ENCODE measurements at places on chromosomes 3 and 15.

DNA sequence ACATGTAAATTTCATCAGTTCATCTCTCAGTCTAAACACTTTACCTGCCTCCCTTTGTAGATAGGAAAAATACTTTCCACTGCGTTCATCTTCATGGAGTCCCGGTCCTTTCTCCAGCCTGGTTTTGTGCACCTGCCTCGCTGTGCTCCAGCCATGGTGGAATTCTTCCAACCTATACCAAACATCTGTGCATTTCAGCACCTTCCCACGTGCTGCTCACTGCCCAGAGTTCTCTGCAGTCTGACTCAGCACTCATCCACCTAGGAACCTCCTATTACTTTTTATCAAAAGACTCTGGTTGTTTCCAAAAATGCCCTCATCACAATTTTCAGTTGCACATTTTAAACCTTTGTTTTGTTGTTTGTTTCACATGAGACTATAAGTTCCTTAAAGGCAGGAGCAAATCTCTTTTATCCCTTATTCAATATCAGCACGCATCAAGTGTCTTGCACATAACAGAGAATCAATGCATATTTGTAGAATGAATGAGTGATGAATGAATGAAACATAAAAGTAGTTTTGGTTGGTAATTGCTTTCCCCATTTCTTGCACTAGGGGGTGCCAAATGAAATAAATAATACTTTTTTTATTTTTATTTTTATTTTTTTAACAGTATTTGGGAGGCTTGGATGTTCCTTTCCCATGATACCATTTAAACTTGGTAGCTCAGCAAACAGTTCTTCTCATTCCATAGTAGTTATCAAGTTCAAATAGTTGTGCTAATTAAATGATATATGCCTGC lies 30.2 kb upstream of the ADAMTS9 start:
- DNase-seq = no peak

GRCh38 chr3:43742920-43743319 lies 52.2 kb downstream of the ABHD5 start:
- DNase-seq = no peak

DNA sequence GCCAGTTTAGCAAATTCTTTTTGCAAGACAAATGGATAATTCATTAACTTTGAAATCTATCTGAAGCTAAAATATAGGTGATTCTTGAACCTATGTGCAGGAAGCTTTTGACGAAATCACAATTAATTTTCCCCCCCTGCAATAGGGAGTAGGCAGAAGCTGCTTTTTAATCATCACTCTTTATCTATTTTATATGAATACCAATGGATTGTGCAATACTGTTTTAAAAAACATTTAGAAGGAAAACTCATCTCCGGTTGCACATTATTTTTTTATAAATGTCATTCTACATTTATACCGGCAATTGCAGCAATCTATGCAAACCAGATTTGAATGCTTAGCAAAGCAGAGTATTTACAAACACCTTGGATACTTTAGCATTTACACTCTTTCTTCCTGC lies 121.1 kb upstream of the TMCO5A start:
- no peak for DNase-seq

DNA sequence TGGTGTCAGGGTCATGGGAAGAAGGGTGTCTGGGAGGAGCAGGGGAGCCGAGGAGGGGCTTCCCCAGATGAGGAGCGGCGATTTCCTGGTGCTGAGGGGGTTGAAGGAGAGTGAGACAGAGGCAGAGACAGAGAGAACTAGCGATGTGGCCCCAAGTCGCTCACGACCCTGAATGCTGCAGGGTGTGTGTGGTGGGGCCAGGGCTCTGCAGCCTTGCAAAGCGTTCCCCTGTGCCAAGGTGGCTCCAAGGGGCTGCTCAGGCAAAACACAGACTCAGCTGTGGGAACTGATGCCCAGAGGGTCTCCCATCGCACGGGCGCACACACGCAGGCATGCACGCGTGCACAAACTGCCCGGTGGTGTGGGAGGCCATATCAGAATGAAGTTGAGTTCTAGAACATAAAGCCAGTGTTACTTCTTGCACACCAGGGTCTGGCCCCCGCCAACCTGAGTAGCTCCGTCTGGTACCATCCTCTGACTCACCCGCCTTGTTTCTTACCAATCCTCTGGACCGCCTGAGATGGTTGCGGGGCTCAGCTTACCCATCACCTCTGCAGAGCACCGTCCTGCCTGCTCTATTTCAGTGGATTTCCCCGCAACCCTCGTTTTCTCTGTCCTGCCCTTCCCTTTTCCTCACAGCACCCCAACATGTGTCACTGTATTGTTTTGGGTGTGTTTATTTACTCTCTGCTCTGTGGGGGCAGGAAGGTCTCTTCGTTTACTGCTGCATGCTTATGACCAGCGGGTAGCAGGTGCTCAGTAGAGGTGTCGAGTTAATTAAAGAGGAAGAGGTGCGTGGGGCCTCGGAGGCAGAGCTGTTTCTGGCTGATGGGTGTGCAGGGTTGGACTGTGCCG lies 4.5 kb downstream of the MELTF start:
- no peak for DNase-seq

DNA sequence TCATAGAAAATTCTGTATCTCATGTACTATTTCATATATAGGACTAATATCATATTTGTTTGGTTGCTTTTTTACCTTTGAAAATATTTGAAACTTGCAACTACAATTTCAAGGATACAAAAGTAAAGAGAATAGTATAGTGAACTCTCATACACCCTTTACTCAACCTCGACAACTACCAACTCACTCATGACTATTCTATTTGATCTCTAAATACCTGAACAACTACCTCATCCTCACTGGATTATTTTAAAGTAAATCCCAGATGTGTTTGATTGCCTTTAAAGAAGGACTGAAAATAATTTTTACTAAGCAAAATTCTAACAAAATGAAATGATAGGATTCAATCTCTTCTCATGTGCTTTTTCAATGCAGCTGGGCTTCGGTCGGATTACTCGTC lies 12.1 kb downstream of the TMPRSS7 start:
- no peak for DNase-seq

DNA sequence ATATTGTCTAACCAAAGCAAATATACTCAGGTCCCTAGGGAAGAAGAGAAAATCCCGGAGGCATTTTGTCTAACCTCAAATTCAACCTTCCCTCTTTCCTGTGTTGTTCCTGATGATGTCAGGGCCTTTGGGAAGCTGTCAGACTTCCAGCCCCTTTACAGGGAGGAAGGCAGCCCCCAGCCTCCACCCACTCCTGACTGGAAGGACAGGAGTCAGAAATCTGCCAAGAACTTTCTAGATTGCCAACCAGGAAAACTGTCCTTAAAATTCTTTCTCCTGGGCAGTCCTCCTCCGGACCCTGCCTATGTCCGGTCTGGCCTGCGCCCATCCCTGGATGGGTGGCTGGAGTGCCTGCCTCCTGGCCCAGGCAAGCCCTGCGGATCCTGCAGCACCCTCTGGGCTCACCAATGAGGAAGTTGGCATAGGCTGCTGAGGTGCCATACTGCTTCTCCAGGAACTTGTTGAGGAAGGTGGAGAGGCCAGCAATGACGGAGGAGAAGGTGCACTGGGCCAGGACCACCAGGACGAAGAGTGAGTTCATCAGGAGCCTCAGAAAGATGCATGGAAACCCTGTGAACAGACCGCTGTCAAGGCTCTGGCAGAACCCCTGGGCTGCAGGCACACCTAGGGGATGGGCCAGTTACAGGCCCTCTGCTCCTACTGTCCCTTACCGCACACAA lies 52.6 kb upstream of the RAB6B start:
- DNase-seq = no peak

GRCh38 chr15:98983334-98983733 lies 24.3 kb downstream of the PGPEP1L start:
- peak; percentile 54 for DNase-seq

DNA sequence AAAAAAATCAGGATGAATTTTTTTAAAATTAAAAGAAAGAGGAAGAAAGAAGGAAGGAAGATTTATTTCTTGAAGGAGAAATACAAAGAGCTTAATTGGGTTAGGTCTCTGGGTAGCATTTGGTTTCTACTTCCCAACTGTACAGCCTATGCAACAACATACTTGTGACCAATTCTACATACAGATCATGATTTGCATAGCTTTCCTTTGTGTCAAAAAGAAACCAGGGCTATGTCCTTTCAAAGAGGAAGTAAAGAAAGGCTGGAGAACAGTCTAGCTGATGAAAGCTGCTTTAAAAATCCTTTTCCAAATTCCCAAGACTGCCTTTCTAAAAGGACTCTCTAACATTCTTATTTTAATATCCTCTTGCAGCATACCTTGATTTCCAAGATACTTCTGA lies 6.1 kb upstream of the HGD start:
- no peak for DNase-seq

- DNase-seq = no peak
These were observed 42.4 kb upstream of the VPS8 start for GRCh38 chr3:184769382-184770170.

DNA sequence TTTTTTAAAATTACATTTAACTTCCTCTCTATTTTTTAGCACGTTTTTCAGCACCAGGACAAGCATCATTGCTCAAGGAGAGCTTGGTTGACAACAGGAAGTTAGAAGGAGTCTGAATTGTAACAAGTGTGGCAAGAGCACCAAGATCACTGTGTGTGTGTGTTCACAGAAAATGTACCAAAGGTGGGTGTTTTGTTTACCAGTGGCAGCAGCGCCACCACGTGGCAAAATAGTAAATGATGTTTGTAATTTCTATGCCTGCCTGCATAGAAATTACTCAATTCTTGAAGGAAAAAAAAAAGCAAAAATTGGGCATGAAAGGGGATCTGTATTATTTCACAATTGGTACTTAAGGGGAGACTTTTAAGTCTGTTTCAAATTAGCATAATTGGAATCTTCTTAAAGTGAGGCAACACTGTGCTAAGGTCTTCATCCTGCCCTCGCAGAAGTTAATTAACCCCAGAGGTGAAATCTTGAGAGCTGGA lies 7.4 kb upstream of the U2SURP start:
- DNase-seq = peak; percentile 39

- no peak for DNase-seq
These were observed 115.8 kb upstream of the PLCL2 start for GRCh38 chr3:16768956-16769355.

DNA sequence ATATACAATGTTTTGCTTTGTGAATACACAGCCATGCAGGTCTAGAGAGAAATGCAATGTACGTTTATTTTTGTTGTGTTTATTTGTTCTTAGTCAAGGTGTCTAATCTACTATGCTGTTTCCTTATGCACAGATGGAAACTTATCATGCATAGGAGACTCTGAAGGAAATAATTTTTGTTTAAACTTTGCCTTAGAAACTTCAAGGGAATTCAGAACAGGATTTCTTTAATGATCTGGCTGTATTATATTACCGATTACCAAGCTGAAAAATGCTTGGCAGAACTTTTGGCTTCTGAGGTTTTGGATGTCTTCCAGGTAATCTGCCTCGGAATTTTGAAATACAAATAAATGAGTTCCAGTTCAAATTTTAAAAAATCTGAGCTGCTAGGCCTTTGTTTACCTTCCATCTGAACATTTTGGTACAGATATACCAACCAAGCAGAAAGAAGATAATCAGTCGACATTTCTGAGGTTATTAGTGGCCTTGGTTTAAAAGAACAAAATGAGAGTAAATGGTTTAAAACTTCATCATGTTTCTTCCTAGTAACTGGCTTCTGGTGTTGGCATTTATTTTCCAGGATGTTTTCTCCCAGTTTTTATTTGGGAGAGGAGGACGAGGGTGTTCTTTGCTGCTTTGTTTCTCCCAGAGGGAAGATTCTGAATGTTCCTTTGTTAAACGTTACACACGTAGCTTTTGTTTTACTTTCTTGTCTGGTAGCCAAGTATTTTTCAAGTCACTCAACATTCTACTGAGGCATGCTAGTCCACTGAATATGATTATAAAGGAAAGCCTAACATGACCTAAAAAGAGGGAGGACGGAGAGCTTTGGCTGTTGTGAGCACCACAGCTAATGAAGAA lies 421.8 kb upstream of the TBL1XR1 start:
- DNase-seq = no peak

DNA sequence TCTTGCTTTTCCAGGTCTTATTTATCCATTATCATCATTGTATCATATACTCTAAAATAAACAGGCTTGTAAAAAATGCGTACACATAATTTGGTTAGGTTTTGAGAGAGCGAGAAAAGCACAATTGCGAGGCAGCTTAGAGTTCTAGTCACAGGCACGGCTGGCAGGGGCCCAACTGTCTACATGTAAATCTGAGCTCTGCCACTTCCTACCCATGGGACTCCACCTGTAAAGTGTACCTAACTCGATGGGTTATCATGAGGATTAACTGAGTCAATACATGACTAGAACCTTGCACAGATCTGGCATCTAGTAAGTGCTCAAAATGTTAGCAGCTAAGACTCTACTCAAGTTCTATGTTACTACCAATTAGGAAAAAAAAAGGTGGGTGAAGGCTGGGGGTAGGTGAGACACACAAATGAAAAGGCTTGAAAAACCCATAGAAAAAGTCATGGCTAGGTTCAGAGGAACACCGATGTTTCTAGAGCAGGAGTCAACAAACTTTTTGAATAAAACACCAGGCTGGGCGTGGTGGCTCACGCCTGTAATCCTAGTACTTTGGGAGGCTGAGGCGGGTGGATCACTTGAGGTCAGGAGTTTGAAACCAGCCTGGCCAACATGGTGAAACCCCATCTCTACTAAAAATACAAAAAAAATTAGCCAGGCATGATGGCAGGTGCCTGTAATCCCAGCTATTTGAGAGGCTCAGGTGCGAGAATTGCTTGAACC lies 36.2 kb downstream of the GLB1 start:
- no peak for DNase-seq

DNA sequence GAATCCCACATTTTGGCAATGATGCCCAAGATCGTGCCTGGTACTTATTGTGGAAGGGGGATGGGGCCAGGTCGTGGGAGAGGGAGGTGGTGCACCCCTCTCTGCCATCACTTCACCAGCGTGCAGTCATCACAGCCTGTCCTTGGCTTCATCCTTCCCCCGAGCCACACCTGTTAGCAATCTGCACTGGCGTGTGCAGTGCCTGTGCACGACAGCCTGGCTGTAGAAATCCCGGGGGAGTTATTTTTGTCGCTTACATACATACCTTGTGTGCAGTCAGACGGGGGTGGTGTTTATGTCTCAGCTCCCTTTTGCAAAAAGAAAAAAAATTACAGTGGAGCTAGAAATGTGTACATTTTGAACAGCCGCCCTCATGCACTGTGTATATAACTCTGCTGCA lies 216.0 kb downstream of the TLE3 start:
- no peak for DNase-seq

DNA sequence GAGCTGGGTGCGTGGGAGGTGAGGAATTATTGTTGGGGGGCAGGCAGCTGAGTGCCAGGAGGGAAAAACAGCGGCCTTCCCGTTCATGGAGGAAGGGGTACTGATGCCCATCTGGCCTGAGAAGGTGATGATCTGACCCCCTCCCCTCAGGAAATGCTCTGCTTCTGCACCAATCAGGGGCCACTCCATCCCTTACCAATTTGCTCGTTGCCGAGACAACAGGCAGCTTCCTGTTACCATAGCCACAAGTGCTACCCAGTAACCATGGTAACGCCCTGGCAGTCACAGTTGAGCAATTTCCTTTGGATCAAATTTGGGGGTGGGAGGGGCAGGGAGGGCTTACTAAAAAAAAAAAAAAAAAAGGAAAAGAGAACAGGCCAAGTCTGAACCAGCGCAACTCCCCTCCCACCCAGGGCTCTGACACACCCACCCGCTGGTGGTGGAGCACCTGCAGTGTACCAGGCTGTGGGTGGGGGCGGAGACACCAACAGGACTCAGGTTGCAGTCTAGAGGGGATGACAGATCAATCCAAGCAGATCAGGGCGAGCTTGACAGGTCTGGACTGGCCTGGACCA lies 13.7 kb downstream of the CELF6 start:
- DNase-seq = no peak

Data from uterus (tissue), 4 donors.